ENCODE measurements at places on chromosomes 13 and 19.

DNA sequence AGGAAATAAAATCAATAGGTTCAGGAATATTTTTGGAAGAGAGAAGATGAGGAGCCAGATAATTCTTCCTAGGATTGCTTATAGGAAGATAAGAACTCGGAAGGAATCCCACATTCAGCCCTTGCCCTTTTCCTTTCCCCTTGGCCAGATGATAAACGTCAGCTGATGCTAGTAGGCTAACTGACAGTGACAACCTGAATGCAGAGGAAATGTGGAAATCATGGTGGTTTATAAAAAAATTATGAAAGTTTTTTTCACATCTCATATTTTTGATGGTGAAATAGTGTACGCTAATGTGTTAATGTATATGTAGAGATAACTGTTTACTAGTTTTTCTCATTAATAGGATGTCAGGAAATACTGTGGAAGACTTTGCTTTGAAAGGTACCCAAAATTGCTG, 56.9 kb downstream of the EDNRB start:
- H3K27me3 ChIP-seq = peaks cover 15% of the 10 kb centered on the region
- no peak overlapping the region for H3K27ac ChIP-seq
- H3K4me1 ChIP-seq = no peaks in the 10 kb centered on the region
- no peak overlapping the region for H3K4me3 ChIP-seq

DNA sequence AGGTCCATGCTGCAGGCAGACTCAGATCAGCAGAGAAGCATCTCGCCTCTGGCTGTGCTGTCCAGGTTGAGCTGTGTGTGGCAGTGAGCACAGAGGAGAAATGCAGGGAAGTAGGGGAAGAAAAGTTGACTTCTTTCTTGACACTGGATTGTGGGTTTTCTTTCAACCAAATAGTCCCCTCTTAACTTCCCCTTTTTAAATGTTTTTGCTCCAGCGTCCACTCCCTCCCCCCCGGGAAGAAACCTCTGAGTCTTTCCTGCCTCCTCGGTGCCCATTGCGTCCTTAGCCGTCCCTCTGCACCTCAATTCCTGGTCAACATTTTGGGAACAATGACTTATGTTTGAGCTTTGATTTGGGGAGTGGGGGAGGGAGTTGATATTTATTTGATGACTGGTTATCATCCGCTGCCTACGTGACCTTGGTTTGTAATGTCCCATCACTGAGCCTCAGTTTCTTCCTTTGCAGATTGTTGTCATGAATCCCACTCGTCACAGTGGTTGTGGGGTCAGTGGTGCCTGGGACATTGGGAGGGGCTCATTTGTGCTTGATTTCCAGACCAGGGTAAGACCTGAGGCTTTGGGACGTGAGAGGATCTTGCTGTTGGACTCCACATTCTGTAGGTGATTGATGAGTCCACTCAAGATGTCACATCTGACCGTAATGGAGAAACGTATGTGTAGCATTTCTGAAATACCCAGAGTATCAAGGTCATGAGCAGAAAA, at the start of gene LILRB2:
Gene LILRB2 (minus strand): TSS at position 104 of the 722 bp plus-strand sequence. CDS start 614 bp downstream, outside the sequence.
- H3K27me3 ChIP-seq = peaks cover 34% of the 10 kb centered on the region
- DNase-seq = no peak
- no peak within 1 kb of the TSS for H3K4me3 ChIP-seq
- H3K27ac ChIP-seq = no peak within 1 kb of the TSS

GRCh38 chr19:37691881-37692504, 27.6 kb downstream of the ZNF607 start:
- peak overlapping the region; percentile 93 for H3K4me3 ChIP-seq
- peak overlapping the region; percentile 98 for H3K27ac ChIP-seq
- peak; percentile 86 for DNase-seq
- H3K36me3 ChIP-seq = peaks cover 41% of the 10 kb centered on the region
- H3K27me3 ChIP-seq = no peaks in the 10 kb centered on the region
- peaks cover 6% of the 10 kb centered on the region for H3K4me1 ChIP-seq

DNA sequence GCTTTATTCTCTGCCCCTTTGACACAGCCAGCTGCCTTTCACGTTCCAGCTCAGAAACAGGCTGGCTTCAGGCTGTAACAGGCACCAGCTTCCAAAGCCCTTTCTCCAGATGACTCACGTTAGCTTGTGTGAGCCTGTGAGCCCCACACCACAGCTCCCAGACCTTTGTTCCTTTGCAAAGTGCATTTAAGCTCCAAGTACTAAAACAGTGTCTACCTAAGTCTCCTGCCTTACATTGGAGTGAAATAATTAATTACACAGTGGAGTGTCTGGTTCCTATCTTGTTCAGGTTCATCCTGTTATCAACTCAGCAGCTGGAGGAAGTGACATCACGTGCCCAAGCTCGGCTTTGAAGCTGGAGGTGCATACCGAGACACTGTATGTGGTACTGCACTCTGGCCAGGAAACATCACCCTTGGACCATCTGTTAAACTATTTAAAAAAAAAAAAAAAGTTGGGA, 475.8 kb downstream of the FOXO1 start:
- H3K27ac ChIP-seq = peak overlapping the region; percentile 95
- H3K4me3 ChIP-seq = peak overlapping the region; percentile 24
- DNase-seq = peak; percentile 42
- H3K4me1 ChIP-seq = peaks cover 71% of the 10 kb centered on the region
- H3K36me3 ChIP-seq = peaks cover 2% of the 10 kb centered on the region
- no peaks in the 10 kb centered on the region for H3K27me3 ChIP-seq

DNA sequence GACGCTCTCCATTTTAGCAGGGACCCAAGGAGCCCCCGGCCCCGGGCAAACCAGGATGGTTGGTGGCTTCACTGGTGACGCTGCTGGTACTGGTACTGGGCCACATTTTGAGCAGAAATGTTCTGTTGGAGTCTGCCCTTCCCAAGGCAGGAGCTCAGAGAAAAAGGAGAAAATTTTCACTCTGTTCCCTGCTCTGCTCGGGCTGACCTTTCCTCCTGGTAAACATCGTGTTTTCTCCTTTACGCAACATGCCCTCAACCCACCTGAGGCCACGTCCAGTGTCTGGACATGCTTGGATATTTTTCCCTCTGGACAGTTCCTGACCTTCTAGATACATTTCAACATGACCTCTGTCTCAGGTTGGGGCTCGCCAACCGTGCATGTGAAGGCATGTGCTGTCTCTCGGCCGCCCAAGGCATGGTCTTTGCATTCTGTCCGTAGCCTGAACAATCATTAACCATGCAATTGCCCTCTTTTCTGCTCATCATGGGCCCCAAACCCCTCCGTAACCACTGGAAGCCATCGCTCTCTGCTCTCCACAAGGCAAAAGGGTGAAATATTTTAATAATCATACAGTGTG, 115.2 kb upstream of the PEG3 start:
- DNase-seq = no peak
- H3K36me3 ChIP-seq = peaks cover 6% of the 10 kb centered on the region
- H3K27me3 ChIP-seq = no peaks in the 10 kb centered on the region
